GOT3 (cell line): ENCODE measurements at places on chromosomes 4 and X.

- DNase-seq: no peak
Measured at GRCh38 chrX:146424422-146424821, 385.1 kb upstream of the CXorf51B start.

DNA sequence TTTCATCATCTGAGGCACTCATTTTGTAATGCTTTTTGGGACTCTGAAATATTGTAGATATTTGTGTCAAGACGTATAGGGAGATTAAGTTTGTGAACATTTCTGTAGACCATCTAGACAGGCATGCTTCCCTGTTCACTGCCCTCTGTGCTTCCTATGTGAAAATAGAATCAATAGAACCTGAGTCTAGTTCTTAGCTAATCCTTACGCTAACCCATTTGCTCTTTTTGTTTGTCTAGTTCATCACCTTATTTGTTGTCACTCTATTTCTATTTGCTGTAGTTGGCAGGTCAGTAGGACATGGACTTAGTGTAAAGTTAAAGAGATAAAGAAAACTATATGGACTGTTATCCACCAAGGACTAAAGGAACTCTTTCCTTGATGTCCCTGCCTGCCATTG is 1755.2 kb downstream of the C4orf33 start:
- no peak for DNase-seq

- no peak for DNase-seq
Measured at GRCh38 chr4:20418861-20419451, 167.3 kb downstream of the SLIT2 start.

- no peak for DNase-seq
Measured at GRCh38 chr4:11446155-11446811, 17.6 kb upstream of the HS3ST1 start.

- DNase-seq: no peak
Measured at GRCh38 chr4:7017446-7018048, 25.6 kb upstream of the TADA2B start.

GRCh38 chr4:185665655-185666054 is 130.3 kb upstream of the PDLIM3 start:
- DNase-seq: no peak

DNA sequence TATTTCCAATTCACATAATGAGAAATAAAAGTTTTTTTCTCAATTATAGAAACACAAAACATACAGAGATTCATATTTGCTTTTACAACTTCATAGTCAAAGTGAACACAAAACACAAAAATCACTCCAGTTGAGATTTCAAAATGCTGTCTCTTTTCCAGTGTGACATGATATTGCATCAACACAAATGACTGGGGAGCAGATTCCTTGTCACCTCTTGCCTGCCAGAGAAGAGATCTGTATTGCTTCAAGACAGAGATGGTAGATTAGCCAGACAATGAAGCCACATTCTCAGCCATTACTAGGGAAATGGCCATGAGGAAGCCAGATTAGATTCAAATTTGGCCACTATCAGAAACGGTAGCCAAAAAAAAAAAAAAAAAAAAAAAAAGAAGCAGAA is 2313.1 kb upstream of the AGA start:
- DNase-seq: no peak

DNA sequence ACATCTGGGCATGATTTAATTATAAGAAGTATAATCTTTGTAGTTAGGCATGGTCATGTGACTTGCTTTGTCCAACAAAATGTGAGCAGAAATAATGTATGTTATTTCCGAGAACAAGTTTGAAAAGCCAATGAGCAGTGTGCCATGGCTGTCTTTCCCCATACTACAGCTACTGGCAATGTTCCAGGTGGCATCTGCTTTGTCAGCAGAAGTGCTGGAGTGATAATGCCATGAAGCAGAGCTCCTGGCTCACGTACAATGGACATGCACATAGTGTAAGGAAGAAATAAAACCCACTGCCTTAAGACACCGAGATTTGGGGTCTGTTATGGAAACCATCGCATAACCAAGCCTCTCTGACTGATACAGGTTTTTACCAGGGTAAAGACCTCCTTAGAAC is 212.6 kb upstream of the RASGEF1B start:
- DNase-seq: no peak

DNA sequence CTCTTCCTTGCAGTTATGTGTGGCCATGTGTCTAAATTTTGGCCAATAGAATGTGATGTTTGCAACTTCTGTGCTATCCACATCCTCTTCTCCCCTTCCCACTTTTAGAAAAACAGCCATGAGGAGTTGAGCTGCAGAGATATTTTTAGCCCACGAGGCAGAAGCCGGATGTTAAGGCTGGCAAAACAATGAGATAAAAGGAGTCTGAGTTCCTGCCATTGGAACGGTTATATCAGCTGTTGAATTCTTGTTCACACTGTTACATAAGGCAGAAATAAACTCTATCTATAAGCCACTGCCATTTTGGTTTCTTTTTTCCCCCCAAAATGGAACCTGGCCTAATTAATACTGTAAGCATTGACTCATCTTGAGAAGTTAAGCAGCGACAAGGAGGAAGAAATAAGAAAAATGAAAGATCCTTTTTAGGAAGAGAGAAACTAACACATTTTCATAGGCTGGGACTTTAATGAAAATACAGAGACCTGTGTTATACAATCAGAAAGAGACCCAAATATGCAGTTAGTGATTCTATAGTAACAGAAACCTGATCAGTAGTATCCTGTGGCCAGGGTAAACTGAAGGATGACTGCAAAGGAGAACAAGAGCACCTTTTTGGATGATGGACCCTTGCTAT is 200.5 kb downstream of the INPP4B start:
- no peak for DNase-seq

GRCh38 chrX:110454336-110454735 is 95.7 kb downstream of the RTL9 start:
- DNase-seq: no peak

GRCh38 chr4:54575919-54576318 is 81.8 kb upstream of the KIT start:
- DNase-seq: no peak

GRCh38 chr4:76488455-76488854 is 53.4 kb downstream of the SHROOM3 start:
- DNase-seq: no peak

GRCh38 chr4:174230680-174231079 is 52.8 kb downstream of the FBXO8 start:
- DNase-seq: no peak

- no peak for DNase-seq
Measured at GRCh38 chr4:123661080-123661737, 264.6 kb downstream of the SPRY1 start.

GRCh38 chr4:20847124-20847747 is 147.0 kb downstream of the PACRGL start:
- no peak for DNase-seq

DNA sequence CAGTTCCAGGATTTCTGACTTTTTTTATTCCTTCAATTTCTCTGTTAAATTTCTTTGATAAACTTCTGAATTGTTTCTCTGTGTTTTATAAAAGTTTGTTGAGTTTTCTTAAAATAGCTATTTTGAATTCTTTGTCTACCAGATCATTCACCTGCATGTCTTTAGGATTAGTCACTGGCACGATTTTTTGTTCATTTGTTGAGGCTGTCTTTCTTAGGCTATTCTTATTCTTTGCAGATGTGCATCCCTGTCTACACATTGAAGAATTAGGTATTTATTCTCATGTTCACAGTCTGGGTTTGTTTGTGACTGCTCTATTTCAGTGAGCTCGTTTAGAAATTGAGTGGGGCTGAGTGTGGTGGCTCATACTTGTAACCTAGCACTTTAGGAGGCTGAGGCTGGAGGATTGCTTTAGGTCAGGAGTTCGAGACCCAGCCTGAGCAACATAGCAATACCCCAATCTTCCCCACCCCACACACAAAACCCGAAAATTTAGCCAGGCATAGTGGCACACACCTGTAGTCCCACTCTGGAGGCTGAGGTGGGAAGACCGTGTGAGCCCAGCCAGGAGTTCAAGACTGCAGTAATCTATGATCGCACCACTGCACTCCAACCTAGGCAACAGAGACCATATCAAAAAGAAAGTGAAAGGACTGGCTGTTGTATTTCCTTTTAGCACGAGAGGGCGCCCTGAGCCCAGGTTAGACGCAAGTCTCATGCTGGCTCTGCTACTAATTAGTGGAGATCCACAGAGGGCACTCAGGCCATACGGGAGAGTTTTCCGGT is 42.0 kb downstream of the F8 start:
- peak; percentile 7 for DNase-seq

GRCh38 chr4:155974476-155974749 is 20.7 kb upstream of the CTSO start:
- DNase-seq: no peak

GRCh38 chrX:151694121-151694520 is 1.1 kb upstream of the PRRG3 start:
- no peak for DNase-seq

DNA sequence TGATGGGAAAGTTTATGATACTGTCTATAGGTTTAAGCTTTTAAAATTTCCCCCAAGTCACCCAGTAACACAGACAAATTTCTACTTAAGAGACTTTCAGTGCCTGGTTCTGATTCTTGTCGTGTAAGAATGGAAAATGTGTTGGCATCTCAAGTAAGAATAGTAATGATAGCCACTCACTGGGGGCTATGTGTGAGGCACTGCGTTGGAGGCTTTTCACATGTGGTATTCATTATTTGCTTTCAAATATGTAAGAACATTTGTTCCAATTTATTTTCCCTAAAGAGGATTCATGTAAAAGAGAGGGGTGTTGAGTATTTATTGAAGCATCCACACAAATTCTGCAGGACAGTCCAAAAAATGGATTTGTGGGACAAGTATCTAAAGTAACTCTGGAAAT is 143.6 kb downstream of the FNIP2 start:
- DNase-seq: no peak

DNA sequence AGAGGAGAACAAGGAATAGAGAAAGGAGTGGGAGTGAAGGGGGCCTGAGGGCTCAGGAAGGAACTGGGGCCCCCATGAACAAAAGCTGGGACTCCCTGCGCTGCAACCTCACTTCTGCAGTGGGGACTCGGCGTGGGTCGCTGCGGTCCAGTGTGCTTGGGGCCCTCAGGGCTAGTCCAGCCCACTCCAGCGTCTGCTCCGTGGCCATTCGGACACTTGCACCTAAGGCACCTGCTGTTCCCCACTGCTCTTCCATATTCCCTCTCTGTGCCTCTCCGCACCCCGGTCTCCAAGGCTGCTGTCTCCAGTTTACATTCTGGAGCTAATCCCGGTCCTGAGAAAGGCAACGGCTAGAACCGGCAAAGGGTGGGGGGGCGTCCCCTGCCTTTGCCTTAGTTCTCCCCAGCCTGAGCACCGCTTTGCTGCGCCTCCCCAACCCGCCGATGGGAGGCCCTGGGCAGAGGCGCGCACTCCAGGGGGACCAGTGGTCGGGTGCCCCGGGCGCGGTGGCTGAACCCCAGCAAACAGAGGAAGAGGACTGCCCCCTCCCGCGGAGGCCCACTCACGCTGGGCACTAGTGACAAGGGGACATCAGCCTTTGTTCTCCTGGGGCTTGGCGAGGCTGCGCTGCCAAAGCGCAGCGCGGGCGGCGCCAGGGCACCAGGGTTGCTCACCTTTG is 327.7 kb upstream of the F9 start:
- no peak for DNase-seq

DNA sequence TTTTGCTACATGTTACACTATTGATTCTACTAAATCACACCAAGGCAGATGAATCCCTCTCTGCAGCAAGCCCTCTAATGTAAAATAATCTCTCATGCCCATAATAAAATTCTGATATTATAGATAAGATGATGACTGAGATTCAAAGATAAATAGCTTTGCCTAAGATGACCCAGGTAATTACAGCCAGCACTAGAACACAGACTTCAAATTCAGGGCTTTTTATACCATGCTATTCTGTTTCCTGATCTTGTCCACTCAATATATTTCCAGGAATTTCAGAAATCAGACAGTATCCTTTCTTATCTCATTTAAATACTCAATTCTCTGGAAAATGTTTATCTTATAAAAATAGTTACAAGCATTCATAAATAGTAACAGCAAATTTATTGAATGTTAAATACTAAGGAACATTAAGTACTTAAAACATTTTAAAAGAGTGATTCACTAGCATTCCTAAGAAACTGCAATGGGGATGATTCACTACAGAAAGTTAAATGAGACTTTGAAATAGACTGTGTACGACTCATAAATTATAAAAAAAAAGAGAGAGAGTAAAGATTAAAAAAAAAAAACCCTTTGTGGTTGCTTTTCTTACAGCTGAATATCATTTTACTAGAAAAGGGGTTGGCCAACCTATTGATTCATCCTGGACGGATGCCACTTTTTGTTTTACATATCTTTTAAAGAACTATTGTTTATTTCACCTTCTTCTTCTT is 45.8 kb upstream of the IL21 start:
- DNase-seq: no peak

- no peak for DNase-seq
Measured at GRCh38 chrX:134646691-134647090, 11.6 kb downstream of the PLAC1 start.

DNA sequence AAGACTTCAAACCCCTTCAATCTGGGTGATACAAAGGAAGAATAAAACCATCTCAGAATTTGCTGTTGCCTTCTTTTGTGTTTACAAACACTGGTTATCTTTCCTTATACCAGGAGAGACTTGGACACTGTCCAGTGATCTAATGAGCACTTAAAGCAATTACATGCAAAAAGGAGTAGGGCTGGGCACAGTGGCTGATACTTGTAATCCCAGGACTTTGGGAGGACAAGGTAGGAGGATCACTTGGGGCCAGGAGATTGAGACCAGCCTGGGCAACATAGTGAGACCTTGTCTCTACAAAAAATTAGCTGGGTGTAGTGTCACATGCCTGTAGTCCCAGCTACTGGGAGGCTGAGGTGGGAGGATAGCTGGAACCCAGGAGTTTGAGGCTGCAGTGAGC is 95.7 kb upstream of the DRD5 start:
- DNase-seq: no peak

DNA sequence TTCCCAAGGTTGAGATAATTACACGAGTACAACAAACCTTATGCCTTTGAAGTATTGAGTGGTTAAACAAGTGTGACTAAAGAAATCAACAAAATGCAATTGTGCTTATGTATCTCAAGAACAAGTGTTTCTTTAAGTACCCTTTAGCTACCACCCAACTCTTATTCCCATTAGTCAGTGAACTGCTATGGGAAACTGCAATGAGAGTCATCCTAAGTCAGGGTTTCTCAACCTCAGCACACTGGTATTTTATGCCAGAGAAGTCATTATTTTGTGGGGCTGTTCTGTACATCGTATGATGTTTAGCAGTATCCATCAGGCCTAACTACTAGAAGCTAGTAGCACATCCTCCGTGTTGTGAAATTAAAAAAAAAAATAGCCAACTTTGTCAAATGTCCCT is 549.1 kb upstream of the BOD1L1 start:
- DNase-seq: no peak

- no peak for DNase-seq
Measured at GRCh38 chr4:47819178-47819577, 18.7 kb downstream of the CORIN start.

DNA sequence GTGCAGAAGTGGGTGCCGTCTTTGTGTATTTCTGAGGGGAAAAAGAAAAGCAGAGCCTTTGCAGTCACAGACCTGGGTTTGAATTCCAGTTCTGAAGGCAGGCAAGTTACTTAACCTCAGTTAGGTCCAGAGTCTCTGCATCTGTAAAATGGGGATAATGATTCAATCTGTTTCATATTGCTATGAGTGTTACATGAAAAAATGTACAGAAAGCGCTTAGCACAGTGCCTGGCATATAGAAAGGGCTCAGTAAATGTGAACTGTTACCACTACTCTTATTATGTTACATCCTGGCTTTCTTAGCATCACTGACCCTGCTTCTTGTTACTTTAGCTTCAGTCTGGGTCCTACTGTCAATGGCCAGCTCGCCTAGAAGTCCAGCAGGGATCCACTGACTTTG is 45.9 kb downstream of the DOCK11 start:
- DNase-seq: no peak

GRCh38 chr4:109406337-109406931 is 27.2 kb upstream of the SEC24B start:
- DNase-seq: no peak

- no peak for DNase-seq
Measured at GRCh38 chrX:85111347-85111746, 107.7 kb downstream of the APOOL start.
